T-cell (primary cell): ENCODE measurements at places on chromosomes 13 and 19. TPM values are rescaled to one million over a fixed set of nuclear protein-coding genes. Genes with fewer than 3 reads are reported as not detected.

The MRPS31 gene
- total RNA-seq, result 19.2 TPM

The RRAS gene
- total RNA-seq, result 9.2 TPM

The SYNGR4 gene
- not detected for total RNA-seq

The ZNF559 gene
- total RNA-seq, result 41.1 TPM

The ZNF66 gene
- 11.4 TPM for total RNA-seq

The ZBTB7A gene
- total RNA-seq, result 85.7 TPM

The ZNF837 gene
- total RNA-seq, result 5.0 TPM

The ZFP82 gene
- 8.2 TPM for total RNA-seq

The ODAD3 gene
- total RNA-seq, result not detected

DNA sequence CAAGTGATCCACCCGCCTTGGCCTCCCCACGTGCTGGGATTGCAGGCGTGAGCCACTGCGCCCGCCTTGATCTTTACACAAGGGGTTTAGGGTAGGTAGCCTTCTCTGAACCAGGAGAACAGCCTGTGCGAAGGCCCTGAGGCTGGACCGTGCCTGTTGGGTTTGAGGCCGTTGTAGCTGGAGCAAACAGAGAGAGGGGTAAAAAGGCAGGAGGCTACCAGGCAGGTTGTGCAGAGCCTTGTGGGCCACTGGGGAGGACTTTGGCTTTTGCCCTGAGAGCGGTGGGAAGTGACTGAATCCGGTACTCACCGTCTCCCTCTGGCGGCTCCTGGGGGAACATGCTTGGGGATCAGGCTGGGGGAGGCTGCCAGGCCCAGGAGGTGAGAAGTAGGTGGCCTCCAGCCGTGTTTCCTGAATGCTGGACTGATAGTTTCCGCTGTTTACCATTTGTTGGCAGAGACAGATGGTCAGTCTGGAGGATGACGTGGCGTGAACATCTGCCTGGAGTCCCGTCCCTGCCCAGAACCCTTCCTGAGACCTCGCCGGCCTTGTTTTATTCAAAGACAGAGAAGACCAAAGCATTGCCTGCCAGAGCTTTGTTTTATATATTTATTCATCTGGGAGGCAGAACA is 24.6 kb downstream of the SPC24 start:
- DNase-seq, result peak; percentile 60

GRCh38 chr19:50327013-50327412 is 2.2 kb downstream of the KCNC3 start:
- no peak for DNase-seq

GRCh38 chr13:20700288-20700687 is 3.2 kb upstream of the IL17D start:
- no peak for DNase-seq

- no peak for DNase-seq
Observed at GRCh38 chr13:112971288-112971643, 2.3 kb downstream of the MCF2L start.

DNA sequence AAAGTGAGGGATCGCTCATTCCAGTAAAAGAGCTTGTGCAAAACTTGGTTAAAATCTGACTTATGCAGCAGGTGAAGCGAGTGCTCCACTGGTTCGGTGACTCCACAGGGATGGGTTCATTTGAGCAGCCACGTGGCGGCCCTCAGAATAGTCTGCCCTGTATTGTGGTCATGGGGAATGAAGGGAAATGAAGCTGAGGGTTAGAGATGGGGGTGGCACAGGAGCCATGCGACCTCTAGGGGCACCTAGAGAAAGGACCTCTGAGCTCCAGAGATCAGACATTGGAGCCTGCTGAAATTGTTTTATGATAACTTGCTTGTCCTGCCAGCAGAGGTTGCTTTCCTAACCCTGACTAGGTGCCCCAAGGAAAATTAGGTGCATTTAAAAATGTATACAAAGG is 26.6 kb downstream of the CBY2 start:
- DNase-seq, result no peak

- no peak for DNase-seq
Observed at GRCh38 chr19:22882797-22883196, 50.7 kb downstream of the ZNF723 start.

DNA sequence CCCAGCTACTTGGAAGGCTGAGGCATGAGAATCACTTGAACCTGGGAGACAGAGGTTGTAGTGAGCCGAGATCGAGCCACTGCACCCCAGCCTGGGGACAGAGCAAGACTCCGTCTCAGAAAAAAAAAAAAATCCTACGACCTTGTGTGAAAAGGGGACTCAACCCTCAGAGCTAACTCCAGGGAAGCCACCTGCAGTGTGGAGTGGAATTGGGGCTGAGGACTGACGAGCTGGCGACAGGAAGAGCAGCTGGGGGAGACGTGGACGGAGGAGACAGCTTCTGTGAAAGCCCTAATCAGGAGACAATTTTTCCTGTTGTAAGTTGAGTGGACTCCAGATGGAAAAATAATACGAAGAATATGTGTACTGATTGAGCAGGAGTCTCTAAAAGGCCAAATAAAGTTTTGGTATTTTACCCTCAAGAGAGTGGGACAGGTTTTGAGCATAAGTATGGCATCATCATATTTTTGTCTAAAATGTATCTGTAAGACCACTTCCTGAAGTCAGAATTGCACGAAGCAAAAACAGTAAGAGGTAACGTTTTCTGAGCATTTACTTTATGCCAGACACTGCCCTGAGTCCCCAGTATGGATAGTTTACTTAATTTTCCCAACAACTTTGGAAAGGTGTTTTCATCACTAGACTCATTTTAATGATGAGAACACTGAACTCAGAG is 12.0 kb upstream of the LAIR1 start:
- no peak for DNase-seq

- no peak for DNase-seq
Observed at GRCh38 chr19:9128171-9128570, 1.4 kb upstream of the OR7G3 start.

GRCh38 chr19:50794074-50794875 is 4.1 kb downstream of the ACP4 start:
- DNase-seq, result no peak

DNA sequence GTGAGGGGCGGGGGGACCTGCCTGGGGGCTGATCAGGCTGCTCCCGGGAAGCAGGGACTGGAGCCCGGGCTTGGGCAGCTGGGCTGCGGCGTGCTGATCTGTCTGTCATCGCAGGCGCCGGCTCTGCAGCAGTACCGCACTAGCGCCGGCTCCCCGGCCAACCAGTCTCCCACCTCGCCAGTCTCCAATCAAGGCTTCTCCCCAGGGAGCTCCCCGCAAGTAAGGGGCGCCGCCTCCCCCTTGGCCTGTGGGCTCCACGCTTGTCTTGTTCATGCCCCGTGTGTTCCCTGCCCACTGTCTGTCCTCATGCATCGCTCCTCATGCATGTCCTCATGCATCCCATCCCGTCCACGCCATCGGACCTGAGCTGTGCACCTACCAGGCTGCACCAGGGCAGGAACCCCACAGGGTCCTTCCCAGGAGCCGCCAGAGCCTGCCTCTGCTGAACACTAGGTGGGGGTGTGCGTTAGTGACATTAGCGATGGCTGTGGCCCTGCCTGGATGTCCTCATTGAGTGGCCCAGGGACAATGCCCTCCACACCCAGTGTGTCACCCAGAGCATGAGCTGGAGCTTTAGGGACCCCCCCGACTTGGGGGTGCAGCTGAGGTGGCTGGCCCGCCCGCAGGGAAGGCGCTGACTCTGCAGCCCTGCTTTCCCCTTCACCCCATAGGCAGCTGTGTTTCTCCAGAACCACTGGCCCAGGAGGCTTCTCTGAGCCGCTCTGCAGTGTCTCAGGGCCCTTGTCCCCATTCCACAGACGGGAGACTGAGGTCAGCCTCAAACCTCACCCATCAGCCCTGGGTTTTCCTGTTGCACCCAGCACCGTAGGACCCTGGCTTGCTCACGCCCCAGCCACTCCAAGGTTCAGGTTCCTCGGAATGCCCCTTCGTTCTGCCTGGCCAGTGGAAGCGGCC is 19.5 kb downstream of the COMP start:
- no peak for DNase-seq

DNA sequence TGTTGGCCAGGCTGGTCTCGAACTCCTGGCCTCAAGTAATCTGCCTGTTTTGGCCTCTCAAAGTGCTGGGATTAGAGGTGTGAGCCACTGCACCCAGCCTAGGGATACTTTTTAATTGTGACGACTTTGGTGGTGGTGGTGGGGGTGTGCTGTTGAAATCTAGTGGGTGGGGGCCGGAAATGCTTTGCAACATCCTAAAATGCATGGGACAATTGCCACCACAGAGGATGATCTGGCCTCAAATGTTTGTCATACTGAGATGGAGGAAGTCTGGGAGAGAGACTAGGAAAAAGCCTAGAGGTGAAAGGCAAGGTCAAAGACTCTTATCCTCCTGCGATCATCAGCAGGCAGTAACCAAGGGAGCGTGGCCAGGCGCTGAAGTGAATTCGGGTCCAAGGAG is 1.4 kb downstream of the NWD1 start:
- no peak for DNase-seq

GRCh38 chr13:99371956-99372355 is 64.8 kb upstream of the GPR183 start:
- peak; percentile 70 for DNase-seq

GRCh38 chr13:40175639-40176038 is 490.8 kb downstream of the FOXO1 start:
- DNase-seq, result no peak

DNA sequence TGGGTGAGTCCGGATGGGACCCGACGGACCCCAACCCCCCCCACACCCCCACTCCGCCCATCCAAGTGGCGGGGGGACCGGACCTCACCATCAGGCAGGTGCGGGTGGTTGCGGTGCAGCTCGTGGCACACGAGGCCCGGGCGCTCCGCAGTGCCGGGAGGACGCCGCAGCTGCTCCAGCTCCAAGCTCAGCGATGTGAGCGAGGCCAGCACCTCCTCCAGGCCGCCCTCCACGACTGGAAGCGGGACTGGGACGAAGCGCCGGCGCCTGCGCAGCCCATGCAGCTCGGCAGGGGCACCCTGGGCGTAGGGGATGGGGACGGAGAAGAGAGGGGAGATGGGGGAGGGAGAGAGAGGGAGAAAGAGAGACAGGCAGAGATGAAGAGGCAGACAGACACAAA is 30.1 kb upstream of the OLFM2 start:
- no peak for DNase-seq

- DNase-seq, result no peak
Observed at GRCh38 chr13:37608750-37609339, 10.3 kb upstream of the POSTN start.

GRCh38 chr19:359653-359925 is 15.0 kb upstream of the MIER2 start:
- DNase-seq, result no peak

- no peak for DNase-seq
Observed at GRCh38 chr13:33197541-33197971, 88.0 kb downstream of the STARD13 start.
